ENCODE measurements at places on chromosomes 5 and 9.

- no peak for DNase-seq
Measured at GRCh38 chr5:4942831-4943178, 197.3 kb upstream of the ADAMTS16 start.

- no peak for DNase-seq
Measured at GRCh38 chr9:135722365-135722764, 20.4 kb downstream of the KCNT1 start.

DNA sequence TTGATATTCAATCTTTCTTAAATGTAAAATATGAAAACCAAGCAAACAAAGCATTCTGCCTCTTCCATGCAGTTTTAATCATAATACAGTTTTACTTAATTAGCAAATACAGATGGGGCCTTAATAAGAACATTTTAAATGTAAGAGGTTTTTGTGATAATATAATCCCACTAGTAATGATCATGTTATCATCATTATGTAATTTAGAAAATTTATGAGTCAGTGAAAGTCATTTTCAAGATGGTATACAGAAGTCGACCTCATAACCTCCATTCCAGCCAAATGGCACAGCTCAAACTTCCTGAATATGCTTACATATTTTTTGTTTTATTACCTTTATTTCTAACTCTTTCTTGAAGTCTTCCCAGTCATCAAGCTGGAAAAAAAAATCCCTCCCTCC, 102.2 kb upstream of the GNA14 start:
- DNase-seq, result no peak

DNA sequence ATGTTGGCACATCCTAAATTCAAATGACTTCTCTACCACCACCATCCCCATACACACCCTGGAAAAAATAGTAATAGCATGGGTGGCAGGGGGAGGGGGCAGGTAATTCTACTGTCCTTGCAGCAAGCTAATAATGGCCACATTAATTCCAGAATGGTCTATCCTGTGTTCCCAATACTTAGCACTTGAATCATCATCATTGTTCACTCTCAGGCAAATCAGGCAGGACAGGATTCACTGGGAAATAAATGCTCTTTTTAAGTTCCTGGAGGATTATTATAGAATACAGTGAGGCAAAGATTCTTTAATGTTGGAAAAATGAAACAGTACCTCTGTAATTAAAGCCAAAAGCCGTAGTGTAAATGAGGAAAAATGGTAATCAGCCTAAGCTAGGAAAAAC, 254.5 kb downstream of the ARRDC3 start:
- DNase-seq, result no peak

- no peak for DNase-seq
Measured at GRCh38 chr9:85339338-85339737, 402.4 kb downstream of the AGTPBP1 start.

DNA sequence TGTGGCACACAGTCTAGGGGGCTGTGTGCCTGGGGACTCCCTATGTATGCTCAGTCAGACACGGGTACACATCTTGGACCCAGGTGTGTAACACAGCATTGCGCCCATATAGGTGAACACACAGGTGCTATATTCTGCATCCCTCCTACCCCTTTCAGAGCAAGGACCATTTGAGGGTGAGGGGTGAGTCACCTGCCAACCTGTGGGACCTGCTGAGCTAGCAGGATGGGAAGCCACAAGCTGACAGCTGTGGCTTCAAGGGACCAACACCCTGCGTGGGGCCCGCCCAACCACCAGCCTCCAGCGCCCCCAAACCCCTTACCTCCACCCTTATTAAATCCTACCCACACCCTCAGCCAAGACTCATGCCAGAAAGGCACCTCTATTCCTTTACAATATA, 14.6 kb upstream of the AQP7 start:
- peak; percentile 21 for DNase-seq

DNA sequence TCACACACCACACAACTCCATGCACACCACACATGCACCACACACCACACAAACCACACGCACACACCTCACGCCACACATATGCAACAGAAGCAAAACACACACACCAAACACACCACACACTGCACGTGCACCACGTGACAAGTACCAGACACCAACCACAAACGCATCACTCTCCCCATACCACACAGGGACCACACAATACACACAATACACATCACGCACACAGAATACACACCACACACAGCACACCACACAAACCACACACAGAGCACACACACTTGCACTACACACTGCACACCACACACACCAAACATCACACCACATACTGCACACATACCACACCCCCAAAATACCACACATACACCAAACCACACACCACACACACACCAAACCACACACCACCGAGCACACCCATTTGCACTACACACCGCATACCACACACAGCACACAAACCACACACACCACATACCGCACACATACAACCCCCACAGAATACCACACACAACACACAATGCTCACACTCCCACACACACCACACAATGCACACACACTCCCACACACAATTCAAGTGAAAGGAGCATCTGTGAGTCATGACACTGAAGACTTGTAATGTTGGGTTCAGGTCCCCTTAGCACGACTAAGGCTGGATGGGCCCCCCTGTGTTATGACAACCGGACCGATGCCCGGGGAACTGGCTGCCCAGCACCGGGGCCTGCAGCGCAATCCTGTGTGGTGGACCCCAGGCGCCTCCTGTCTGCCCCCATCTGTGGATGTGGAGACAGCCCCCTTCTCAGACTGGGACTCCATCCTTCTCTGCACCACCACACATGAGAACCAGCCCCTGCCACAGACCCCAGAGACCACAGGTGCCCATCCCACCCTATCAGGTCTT, 6.0 kb upstream of the ZDHHC11 start:
- no peak for DNase-seq

- DNase-seq, result no peak
Measured at GRCh38 chr5:175021321-175021720, 296.9 kb downstream of the MSX2 start.

GRCh38 chr5:56558131-56558745, 257.1 kb upstream of the MAP3K1 start:
- DNase-seq, result no peak

DNA sequence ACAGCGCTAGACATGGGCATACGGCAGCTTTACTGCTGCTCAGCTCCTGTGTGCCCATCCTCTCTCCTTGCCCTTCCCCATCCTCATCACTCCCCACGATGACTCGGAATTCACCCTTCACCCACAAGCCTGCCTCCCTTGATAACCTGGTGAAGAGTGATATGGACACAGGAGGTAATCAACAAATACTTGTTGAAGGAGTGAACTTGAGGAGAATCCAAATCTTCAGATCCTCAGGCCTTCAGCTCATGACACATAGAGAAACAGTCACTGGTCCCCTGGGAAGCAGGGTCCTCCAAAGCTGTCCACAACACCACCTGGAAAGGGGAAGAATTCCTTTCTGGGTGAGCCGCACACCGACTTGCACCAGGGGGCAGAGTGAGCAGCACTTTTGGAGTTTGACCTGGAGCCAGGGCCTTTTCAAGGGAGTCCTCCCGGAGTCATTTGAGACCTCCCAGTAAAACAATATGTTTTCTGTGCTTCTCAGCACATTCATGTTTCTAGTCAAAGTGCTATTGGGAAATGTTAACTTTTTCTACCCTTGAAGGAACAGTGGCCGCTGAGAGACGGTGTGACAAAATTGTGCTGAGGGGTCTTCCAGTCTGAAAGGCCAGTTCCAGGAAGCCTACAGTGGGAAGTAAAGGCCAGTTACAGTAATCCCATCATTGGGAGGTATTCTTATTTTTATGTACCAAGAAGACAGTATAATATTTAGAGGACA, 332.3 kb downstream of the CWC27 start:
- DNase-seq, result peak; percentile 18

- DNase-seq, result no peak
Measured at GRCh38 chr5:139693676-139694364, 45.7 kb downstream of the CXXC5 start.

DNA sequence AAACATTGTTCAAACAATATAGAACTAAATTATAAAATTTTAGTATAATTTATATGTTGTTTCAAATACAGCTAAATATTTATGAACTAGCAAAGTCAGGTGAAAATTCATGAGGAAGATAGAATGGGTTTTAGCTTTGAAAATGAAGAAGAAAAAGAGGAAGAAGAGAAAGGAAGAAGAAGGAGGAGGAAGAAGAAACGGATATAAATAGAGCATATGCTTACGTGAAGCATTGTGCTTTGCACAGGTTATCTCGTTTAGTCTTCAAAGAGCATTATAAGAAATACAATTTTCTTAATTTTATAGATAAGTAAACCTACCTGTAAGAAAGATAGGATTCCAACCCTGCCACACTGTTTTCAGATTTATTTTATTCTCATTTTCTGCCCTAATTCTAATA, 620.6 kb upstream of the DAB2 start:
- DNase-seq, result no peak

DNA sequence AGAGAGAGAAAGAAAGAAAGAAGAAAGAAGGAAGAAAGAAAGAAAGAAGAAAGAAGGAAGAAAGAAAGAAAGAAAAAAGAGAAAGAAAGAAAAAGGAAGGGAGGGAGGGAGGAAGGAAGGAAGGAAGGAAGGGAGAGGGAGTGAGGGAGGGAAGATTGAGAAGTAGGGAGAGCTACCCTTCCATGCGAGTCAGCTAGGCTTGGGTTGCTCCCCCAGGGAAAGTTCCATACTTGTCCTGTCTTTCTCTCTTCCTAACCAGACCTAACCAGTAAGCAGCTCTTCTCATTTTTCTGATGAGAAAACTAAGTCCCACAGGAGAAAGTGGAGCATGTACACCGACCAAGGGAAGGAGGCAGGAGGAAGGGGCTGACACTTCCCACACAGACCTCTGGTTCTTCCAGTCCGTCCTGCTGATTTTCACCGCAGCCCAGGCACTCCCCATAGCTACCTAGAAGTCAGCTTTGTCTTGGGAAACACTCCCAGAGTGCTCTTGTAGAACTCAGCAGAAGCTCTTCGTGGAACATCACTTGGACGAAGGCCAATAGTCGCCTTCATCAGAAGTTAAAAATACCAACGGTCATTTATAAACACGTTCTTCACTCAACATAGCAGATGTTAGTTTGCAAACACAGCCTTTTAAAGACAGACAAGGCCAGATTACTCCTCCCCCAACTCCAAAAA, 29.0 kb upstream of the ENTREP1 start:
- no peak for DNase-seq

DNA sequence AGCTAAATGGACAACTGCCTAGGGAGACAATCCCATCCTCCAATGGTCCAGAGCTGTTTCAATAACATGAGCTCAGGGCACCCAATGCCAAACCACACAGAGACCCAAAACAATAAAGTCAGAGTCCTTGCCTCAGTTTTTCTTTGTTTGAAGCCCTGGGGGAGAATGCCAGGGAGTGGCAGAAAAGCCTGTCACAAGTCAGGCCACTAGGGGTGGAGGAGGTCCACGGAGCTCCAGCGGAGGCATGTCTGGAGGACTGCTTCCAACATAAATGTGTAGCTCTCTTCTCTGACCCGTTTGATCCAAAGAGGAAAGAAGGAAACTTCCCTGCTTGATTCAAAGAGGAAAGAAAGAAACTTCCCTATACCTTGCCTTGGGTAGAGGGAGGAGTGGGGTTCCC, 175.3 kb downstream of the HSPA4 start:
- no peak for DNase-seq

- no peak for DNase-seq
Measured at GRCh38 chr5:96228408-96228807, 204.6 kb downstream of the PCSK1 start.

DNA sequence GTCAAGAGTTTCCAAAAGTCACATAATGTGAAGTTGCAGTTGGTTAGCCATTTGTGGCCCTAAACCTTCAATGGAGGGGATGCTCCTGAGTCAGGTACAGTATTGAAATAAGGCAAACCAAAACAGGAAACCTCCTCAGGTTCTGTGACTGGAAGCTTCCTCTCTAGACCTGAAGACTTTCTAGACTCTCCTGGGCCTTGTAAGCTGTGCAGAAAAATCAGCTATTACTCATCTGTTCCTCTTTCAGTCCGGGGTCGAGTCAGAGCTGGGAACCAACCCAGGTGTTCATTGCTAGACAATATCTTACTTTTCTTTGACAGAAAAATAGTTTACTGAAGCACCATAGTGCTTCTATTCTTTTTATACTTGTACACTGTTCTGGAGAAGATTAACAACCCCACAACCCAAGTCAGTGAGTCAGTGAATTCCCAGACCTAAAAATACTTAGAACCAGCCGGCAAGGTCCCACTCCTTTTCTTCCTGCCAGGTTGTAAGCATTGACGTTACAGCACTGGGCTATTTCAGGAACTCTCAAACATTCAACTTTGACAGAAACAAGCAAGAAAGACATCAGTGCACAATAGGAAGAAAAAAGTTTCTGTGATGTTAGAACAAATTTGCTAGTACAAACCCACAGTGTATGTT, 47.3 kb downstream of the FSTL4 start:
- no peak for DNase-seq

DNA sequence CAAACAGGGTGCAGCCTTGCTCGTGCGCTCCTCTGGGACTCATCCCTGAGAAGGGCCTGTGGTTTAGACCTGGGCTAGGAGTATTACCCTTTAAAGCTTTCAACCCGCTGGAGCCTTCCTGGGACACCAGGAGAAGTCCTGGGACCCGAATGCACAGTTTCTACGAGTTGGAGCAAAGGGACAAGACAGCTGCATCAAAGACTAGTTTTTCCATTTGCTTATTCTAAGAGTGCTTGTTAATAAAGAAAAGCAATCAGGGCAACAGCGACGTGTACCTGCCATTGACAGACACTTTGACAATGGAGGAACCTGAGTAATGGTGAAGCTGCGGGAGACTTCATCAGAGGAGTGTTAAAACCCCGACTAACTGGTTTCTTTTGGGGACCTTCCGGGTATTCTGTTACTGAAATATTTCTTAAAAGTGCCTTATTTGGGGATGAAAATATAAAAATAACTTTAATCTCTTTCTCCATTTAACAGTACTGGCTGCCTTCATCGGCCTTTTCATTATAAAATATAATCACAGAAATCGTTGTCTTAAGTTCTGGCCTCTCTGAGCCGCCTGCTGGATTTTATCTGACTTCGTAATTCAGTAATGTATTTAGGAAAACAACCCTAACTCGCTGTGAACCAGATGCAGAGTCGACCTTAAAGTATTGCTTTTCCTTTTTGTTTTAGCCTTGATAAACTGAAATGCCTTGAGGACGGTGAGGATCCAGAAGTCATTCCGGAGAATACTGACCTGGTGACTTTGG, 732 bp downstream of the SNAPC3 start:
- no peak for DNase-seq

DNA sequence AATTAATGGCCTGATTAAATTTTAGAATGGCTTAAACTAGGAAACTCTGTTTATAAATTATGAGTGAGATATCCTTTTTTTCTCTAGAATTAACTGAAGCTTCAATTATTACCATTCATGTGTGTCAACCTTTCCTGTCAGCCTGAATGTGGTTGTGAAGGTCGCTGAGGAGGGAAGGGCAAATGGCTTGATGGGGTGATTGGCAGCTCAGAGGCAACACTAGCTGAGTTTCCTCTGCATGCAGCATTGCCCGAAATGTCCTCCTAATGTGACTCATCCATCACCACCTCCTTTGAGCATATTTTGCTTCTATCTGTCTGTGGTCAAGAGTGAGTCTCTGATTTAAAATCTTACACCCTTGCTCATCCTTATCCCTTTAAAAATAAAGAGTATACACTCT, 281.9 kb downstream of the TENT4A start:
- no peak for DNase-seq

- no peak for DNase-seq
Measured at GRCh38 chr5:153756540-153756939, 266.1 kb downstream of the GRIA1 start.

GRCh38 chr9:34037626-34038025, 11.1 kb downstream of the UBAP2 start:
- DNase-seq, result no peak

GRCh38 chr5:92543201-92543600, 1037.8 kb downstream of the NR2F1-AS1 start:
- no peak for DNase-seq
